ENCODE measurements at places on chromosomes 1 and 21.
A peak's percentile ranks its signal among the peaks of the same experiment; 100 is the strongest.

DNA sequence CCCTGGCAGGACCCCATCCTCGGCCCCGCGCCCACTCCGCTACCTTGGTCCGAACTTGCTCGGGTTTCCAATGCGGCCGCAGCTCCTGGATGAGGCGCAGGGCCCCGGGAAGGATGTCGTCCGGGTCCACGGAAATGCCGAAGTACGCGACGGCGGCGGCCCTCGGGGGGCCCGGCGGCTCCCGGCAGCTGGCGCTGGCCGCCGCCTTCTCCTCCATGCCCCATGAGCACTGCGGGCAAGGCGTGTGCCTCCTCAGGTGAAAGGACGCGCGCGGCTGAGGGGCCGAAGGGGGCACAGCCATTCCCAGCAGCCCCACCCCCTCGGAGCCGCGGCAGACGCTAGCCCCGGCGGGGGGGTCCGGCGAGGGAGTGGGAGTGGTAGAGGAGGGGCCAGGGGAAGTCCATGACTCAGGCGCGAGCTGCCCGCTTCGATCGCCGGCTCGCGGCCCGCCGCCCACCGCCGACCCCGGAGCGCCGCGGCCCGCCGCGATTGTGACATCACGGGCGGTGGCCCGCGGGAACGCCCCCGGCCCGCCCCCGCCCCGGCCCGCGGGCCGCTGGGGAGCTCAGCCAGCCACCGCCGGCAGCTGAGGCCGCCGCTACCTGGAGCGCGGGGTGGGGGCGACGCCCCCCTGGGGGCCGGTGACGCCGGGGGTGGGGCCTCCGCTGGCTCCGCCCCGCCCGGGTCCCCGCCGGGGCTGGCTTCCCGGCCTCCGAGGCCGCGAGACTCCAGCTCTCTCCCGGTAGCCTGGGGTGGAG lies at the start of gene ETNK2:
TSS of gene ETNK2 (minus strand) at position 493 of the 758 bp plus-strand sequence. CDS start at position 301, 192 bp downstream.
- peak; percentile 46 for DNase-seq

- no peak for DNase-seq
Measured at GRCh38 chr1:170410401-170411166, 121.4 kb upstream of the GORAB start.

GRCh38 chr1:87956072-87956471 lies 627.4 kb downstream of the LMO4 start:
- DNase-seq, result no peak

DNA sequence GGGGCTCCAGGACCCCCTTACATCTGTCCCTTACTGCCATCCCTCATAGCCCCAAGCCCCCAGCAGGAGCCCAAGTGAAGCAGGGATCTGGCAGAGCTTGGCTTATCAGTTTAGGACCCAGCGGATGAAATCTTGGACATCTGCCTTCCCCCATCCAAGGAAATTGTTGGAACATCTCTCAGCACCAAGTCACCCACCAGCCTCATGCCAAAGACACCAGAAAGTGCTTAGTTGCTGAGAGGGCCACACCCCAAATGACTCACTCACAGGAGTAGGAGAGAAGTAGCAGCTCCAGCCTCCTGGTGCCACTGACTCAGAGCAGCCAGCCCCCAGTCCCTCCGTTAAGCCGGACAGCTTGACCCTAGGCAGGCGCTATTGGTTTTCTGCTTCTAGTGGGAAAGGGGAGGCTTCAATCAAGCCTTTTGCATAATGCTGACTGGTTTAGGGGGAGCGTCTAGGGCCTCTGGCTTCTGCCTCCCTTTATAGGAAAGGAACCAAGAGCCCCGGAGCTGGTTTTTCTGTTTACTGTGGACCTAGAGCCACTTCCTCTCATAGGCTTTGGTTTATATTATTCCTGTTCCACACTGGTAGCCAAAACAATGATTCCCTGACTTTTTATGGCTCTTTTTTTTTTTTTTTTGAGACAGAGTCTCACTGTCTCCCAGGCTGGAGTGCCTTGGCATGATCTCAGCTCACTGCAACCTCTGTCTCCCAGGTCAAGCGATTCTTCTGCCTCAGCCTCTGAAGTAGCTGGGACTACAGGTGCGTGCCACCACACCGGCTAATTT lies 114.2 kb upstream of the IPO9 start:
- DNase-seq, result no peak

DNA sequence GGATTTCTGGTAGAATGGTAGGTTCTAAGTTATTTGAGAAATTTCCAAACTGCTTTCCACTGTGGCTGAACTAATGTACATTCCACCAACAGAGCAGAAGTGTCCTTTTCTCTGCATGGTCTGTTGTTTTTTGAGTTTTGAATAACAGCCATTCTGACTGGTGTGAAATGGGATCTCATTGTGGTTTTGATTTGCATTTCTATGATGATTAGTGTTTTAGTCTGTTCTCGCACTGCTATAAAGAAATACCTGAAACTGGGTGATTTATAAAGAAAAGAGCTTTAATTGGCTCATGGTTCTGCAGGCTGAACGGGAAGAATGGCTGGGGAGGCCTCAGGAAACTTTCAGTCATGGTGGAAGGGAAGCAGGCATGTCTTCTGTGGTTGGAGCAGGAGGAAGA lies 80.3 kb downstream of the SDCCAG8 start:
- no peak for DNase-seq

GRCh38 chr1:99771513-99771918 lies 5.1 kb upstream of the FRRS1 start:
- no peak for DNase-seq

DNA sequence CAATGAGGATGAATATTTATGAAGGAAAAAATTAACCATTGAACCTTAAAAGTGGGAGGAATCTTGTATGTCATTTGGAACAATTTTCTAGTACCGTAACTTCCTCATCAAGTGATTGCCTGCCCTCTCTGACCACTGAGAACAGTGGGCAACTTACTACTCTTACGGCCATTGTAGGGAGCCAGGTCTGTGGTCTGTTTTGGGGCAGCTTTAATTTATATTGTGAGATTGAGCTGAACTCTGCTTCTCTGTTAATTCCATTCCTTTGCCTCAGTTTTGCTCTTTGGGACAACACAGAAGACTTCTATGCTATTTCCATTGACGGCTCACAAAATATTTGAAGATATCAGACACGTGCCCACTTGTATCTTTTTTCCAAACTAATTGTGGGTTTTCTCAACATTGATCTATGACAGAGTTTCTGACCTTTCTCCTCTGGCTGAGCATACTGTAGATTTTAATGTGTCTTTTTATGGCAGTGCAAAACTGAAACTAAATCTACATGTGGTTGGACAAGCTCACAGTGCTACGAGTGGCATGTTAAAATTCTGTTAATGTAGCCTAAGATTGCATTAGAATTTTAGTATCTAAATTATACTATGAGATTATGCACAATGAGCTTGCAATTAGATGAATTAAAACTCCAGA lies 27.8 kb upstream of the ZNF281 start:
- DNase-seq, result no peak

DNA sequence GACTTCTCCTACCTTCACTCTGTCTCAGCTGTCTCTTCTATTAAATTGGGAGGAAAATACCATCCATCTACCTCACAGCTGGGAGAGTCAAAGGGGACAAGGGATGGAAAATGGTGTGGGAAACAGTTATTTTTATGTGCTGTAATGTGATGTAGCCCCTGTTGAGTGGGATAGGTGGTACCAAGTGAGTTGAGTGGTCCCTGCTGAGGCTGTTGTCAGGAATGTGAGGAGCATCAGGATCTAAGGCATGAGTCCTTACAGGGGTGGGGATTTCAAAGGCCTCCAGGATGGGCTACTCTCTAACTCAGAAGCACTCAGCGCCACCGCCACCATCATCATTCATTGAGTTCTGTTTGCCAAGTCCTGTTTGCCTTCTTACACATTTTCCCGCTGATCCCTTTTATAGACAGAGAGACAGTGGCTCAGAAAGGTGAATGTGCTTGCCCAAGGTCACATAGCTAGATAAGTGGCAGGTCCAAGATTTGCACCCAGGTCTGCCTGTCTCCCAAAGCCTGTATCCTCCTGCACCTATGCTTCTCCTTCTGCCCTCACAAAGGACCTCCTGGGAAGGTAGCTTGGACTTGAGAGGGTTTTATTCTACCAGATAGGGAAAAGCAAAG lies 4.6 kb upstream of the ID3 start:
- DNase-seq, result no peak

- DNase-seq, result no peak
Measured at GRCh38 chr1:174535207-174535606, 87.4 kb downstream of the GPR52 start.

DNA sequence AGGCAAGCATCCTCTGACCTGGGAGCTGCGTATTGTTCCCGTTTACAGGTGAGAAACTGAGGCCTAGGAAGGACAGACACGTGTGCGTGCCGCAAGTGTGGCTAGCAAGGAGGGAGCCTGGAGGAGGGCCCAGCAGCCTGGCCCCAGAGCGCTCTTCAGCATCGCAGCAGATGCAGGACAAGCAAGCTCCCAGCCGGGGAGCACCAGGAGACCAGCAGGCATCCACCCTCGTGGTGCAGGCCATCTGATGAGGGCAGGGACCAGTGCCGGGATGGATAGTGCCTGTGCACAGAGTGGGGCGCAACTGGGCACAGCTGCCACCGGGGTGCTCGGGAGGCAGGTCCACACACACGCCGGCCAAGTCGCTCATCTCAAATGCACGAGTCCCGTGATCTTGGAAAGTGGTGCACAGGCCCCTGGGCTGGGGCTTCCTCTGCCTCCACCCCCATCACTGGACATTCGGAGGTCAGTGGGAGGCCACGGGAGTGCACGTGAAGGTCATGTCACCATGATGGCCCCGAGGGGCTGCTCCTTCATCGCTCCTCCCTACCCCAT lies 55.1 kb downstream of the COL18A1 start:
- DNase-seq, result no peak

- DNase-seq, result no peak
Measured at GRCh38 chr1:3898994-3899753, 898 bp downstream of the C1orf174 start.

DNA sequence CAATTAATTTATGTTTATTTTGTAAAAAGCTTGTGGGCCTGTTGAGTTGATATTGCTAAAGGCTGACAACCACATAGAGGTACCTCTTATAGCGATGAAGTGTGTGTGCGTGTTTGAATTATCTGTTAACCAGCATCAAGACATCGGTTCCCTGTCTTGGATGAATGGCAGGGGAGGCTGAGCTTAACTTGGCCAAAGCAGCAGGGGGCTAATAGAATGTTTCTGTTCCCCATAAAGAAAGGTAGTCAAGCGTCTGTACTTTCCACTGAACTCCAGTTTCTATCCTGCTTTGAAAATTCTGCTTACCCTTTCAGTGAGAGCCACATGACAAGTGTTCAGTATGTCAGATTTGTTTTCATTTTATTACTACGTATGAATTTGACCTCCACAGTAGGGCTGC lies 63.0 kb downstream of the ROR1 start:
- DNase-seq, result no peak

- peak; percentile 16 for DNase-seq
Measured at GRCh38 chr1:147598621-147599361, 57.5 kb downstream of the BCL9 start.

DNA sequence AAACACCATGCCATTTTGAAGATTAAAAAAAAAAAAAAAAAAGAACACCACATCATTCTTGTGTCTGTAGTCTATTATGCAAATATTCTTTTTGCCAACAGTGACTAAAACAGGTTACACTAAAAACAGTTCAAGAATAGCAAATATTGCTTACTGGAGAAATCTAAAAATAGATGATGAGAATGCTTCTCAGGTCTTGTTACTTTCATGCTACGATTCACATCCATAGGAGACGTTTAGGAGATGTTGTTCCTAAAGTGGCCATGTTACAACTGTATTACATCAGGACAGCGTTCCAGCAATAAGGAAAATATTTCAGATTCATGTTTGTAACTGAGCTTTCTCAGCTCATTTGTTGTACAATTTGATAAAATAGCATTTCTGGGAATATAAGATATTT lies 32.3 kb downstream of the RAB3GAP2 start:
- DNase-seq, result no peak

DNA sequence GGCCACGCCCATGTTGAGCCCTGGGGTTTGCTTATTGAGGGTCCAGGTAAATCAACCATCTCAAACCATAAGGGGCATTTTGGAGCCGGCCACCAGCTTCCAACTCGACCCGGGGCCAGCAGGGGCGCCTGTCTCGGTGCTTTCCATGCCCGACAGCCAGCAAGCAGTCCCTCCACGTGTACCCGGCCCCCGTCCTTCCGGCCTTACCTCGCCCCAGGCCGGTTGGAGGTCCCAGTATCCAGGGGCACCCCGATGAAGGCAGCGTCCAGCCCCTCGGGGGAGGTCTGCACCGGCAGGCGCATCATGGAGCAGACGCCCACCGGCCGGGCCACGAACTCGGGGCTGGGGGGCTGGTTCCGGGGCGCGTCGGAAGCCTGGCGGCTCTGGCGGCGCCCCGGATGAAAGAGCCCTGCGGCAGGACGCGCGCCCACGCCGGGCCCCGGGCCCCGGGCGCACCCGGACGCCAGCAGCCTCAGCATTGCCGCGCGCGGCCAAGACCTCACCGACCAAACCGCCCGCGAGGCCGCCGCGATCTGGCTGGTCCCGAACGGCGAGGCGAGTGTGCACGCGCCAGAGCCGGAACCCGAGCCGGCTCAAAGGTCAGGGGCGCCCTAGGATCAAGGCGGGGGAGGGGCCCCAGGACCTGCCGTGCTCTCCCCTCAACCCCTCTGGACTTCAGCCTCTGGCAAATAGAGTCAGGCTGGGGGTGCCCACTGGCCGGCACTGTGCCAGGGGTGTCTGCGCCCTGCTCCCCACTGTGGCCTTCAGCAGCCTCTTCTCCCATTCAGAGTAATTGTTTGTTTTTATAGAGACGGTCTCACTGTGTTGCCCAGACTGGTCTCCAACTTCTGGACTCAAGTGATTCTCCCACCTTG lies at the start of gene AGMAT:
TSS of gene AGMAT (minus strand) at position 563 of the 875 bp plus-strand sequence. CDS start at position 479, 84 bp downstream.
- DNase-seq, result peak; percentile 44

GRCh38 chr1:8189931-8190483 lies 127.9 kb upstream of the SLC45A1 start:
- DNase-seq, result no peak

DNA sequence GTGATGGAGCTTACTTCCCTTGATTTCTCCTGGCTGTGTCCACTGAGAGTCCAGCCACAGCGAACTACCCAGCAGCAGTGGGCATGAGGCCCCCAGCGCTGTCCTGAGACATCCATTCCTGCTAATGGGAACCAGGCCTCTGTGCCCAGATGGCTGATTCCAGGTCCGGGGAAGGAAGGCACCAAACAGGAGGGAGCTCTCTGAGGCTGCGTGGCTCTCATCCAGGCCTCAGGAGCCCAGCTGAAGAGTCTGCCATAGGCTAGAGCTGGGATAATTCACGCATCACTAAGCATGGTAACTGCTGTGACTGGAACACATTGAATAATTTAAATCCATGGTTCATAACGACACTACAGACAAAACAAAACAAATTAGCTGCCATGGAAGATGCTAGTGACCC lies 24.7 kb upstream of the LRRC47 start:
- DNase-seq, result no peak

GRCh38 chr1:209218981-209219380 lies 364.5 kb upstream of the CAMK1G start:
- DNase-seq, result no peak

DNA sequence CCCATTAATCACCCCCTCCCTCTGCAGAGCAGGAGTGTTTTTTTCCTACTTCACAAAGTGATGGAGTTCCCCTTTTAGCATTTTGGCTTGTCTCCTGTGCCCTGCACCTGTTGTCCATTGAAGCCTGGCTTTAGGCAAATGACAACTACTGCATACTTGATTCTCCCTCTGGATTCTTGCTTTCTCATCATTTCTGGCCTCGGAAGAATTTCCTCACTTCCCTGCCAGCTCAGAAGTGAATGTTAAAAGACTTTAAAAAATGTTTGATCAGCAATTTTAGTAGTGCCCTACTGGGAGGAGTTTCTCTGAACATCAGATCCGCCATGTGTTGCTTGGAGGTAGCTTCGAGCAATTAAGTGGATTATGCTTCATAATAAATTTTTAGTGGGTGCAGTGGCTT lies 28.1 kb downstream of the RCOR3 start:
- no peak for DNase-seq
